ENCODE measurements at places on chromosomes 3 and 15.

GRCh38 chr3:55458181-55458790, 28.8 kb downstream of the WNT5A start:
- DNase-seq: no peak

DNA sequence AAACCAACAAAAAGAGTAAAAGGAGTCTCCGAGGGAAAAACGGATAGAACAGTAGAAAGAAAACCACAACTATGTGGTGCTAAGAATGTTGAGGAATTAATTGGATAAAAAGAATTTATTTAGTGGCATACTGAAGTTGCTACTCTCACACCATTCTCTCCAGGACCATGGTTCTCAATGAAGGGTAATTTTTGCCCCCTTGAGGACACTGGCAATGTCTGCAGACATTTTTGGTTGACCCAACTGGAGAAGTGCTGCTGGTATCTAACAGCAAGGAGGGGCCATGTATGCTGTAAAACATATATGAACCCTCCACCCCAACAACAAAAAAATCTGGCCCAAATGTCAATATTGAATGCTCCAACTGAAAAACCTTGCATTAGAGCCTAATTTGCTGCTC, 85.9 kb upstream of the CSPG5 start:
- DNase-seq: no peak

DNA sequence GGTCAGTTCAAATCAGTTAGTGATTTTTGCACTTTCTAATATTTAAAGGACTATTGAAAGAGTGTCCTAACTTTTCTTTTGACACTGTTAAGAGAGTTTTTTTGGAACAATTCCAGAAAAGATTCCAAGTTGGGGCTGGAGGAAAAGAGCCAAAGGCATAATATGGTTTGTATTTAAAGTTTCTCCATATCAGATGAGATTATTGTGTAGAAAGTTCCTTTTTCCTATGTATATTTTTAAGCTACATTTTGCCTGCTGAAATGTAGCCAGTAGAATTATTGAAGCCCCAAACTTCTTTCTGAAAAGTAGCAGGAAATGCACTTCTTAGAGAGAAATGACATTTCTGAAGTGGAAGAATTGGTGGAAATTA, 136.5 kb upstream of the TSC22D2 start:
- DNase-seq: no peak

GRCh38 chr15:90697175-90697574, 20.0 kb upstream of the BLM start:
- no peak for DNase-seq

GRCh38 chr3:10184250-10184649, 19.5 kb downstream of the IRAK2 start:
- DNase-seq: no peak

DNA sequence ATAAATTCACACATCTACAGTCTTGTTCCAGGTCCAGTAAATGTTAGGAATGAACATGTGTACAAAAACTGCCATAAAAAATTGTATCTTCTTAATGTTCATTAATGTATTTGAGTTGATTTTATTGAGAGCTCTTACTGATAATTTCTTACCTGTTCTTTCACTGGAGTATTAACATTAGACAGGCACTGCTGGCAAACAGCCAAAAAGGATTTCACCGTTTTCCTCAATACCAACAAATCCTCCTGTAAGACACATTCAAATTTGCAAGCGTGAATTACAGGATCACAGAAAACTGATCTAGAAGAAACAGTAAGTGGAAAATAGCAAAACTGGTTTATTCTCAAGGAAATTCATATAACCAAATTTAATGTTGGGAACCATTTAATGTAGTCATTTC, 127.4 kb downstream of the PCCB start:
- no peak for DNase-seq

DNA sequence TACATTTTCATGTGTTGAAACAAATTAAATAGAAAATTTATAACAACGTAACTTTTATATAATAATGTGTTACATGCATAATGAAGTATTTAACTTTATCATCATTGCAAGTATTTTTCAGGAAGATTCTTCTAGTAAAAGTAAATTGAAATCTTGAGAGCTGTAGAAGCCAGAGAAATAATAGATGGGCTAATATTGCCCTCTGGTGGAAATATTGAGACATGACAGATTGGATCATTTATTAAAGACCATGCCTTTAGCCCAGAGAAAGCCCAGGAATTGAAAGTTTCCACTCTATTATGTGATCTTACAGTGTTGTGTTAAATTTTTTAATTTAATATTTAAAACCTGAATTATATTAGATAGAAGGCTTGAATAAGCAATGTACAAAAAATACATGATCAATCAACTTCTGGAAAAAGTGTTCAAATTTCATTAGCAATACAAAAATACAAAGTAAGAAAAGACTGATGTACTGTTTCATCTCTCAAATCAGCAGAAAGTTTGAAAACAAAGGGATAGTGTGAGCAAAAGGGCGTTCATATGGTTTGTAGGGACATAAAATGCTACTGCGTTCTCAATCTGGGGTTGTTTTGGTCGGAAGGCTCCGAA, 52.7 kb upstream of the SPTSSB start:
- no peak for DNase-seq

DNA sequence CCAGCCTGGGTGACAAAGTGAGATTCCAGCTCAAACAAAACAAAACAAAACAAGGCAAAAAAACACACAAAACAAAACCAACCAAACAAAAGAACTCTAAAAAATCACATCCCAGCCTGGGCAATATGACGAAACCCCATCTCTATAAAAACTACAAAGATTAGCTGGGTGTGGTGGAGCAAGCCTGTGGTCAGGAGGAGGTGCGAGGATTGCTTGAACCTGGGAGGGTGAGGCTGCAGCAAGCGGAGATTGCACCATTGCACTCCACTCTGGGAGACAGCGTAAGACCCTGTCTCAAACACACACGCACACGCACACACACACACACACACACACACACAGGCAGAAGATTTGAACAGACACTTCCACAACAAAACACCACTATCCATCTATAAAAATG, 99.6 kb downstream of the SHQ1 start:
- DNase-seq: no peak

- no peak for DNase-seq
These were observed 140.7 kb downstream of the MINAR1 start for GRCh38 chr15:79572691-79573404.
